ENCODE measurements at places on chromosomes 4 and X.
A peak's percentile ranks its signal among the peaks of the same experiment; 100 is the strongest.

DNA sequence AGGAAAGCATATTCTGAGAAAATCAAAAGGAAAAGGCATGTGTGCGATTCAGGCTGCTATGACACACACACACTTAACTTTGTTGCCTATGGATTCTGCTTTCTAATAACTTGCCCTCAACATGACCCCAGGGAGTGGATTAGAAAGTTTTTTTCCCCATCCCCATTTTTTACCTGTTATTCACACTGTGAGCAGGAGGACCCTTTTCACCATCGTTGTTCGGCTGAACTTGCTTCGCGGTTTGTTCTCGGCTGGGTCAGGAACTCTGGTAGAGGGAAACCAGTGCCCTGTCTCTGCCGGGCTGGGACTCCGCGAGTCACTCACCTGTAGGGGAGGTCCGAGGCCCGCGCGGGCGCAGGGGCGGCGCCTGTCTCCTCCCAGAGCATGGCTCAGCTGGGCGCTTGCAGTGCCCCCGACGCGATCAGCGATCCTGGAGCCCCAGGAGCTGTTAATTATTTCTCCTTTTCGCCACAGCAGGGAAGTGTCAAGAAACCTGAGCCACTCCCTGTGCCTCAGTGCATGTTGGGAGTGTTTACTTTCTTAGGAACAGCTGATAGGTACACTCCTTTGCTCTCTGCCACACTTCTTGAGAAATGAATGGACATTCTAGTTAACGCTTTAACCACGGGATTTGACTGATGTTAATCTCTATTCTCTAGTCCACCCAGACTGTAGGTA is at the start of gene RASSF6:
Gene RASSF6, minus strand, starts transcription at position 322 of the 678 bp plus-strand sequence. CDS start 8,641 bp downstream, outside the sequence.
- no peak for DNase-seq

DNA sequence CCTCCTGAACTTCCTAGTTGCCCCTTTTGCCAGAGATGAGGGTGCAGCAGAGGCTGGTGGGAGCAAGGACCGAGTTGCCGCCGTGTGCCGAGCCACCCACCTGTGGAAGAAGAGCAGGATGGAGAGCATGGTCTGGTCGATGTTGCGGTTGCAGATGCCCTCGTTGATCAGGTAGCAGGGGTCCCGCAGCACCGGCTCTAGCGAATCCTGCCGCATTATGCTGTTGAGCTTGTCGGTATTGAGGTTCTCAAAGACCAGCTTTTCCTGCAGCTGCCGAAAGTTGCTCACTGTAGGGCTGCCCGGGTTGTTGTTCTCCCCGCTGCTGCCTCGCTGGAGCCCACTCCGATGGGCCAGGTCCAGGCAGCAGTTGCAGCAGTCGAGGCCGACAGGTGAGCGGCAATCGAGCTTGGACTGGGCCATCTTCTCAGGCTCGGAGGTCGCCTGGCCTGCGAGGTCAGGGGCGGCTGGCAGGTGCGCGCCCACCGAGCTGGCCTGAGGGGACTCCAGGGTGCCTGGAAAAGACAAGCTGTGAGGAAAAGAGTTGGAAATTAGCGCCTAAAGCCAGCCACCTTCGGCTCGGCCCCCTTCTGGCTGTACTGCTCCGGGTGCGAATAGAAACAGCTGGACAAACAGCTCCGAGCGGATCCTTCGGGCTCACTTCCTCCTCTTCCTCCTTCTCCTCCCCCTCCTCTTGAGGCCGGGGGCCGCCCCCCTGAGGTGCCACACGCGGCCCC is 420 bp downstream of the TSC22D3 start:
- DNase-seq, result no peak

GRCh38 chr4:143713955-143714625 is 13.6 kb upstream of the FREM3 start:
- no peak for DNase-seq

DNA sequence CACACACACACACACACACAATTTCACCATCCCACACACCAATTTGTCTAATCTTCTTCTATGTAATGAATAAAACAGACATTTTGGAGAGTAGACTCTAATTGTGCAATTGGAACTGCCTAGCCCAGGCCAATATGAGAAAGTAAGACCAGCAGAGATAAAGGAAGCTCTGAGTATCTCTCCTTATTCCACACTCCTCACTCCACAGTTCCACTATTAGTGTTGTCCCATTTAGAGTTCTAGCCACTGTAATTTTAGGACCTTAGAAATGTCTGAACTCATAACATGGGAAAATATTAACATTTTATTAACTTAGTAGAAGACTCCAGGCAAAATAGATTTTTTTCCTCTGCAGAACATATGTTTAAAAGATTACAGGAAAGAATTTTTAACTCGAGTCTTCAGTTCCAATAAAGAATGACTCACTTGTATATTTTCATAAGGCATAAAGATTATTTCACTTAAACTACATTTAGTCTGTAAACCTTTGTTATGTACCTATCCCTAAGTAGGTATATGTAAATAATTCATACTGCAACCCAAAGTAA is 297.6 kb upstream of the INTU start:
- no peak for DNase-seq

GRCh38 chrX:4240541-4241194 is 527.2 kb upstream of the PRKX start:
- peak; percentile 46 for DNase-seq

GRCh38 chrX:151789179-151789800 is 54.7 kb downstream of the CNGA2 start:
- DNase-seq, result no peak

- no peak for DNase-seq
Observed at GRCh38 chr4:74317616-74318246, 9.5 kb downstream of the EPGN start.

DNA sequence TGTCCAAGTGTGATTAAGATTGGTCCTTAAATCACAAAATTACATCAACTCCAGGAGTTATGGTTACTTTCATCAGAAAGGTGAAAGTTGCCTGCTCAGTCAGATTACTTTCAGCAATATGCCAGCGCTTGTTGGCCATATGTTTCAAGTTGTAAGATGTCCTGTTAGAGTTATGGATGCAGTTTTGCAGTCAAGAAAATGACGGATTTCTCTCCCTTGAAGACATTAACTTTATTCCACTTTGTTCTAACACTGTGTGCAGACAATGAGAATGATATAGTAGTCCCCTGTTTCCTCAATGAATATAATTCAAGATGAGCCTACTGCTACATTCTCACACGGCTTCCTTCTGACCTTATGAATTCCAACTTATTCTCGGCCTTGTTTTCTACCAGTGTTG is 295.0 kb upstream of the ADGRL3 start:
- DNase-seq, result no peak

DNA sequence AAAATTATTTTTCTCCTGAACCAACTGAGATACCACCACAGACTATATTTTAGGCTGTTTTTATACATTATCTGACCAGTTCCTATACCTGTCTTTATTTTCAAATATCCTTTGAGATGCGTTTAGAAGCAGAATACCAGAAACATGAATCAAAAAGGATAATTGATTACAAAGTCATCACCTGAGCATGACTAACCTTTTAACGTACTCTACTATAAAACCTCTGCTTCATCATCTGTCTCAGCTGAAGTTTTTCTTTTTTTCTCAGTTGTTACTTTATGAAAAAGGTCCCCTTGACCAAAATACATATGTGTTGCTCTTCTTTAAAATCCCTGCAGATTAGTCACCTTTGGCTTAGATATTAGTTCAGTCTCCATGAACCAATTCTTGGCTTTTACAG is 109.8 kb downstream of the AMMECR1 start:
- DNase-seq, result no peak

DNA sequence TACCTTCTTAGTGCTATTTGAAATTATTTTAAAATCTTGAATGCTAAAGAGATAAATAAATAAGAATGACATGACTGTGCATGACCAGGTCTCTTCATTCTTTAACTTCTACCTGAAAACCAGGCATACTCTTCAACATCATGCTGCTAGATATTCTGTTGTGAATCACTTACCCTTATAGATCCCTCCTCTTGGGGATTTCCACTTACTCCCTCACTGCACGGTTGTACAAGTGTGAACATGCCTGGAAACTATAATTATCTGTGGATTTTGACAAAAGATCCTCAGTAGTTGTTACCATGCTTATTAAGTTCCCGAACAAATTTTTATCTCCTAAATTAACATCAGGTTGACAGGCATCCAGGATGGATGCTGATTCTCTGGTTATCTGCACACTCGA is 54.3 kb downstream of the ADGRL3 start:
- no peak for DNase-seq

GRCh38 chr4:110371016-110371770 is 104.8 kb upstream of the ENPEP start:
- DNase-seq, result no peak

DNA sequence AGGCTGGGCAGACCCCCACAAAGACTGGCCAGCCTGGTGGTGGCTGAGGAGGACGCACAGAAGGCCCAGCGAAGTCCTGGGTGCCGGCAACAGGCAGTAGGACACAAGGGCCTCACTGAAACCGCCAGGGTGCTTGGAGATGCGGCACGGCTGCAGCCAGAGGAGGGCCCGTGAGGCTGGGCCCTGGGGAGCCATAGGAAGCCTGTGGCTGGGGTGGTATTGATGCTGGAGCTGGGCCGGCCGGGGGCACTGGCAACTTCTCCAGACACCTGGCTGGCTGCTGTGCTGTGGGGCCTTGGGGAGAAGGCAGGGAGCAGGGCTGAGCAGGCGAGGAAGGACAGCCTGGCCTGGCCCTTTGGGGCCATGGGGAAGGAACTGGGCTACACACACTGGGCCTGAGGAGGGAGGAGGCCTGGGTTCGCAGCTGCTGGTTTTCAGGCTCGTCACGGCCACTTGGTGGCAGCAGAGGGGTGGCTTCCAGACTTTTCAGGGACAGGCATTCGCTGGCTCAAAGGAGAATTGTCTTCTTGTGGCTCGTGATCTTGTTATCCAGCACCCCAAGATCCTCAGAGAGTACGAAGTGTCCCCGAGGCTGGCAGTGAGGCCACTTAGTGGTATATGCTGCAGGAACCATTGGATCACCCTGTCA is 37.2 kb downstream of the ATP2B3 start:
- DNase-seq, result no peak

GRCh38 chr4:107818301-107818910 is 6.3 kb upstream of the SGMS2 start:
- no peak for DNase-seq

- peak; percentile 84 for DNase-seq
Observed at GRCh38 chrX:41621222-41621723, 67.5 kb upstream of the GPR34 start.

GRCh38 chr4:60019180-60019579 is 1180.9 kb upstream of the ADGRL3 start:
- DNase-seq, result no peak

DNA sequence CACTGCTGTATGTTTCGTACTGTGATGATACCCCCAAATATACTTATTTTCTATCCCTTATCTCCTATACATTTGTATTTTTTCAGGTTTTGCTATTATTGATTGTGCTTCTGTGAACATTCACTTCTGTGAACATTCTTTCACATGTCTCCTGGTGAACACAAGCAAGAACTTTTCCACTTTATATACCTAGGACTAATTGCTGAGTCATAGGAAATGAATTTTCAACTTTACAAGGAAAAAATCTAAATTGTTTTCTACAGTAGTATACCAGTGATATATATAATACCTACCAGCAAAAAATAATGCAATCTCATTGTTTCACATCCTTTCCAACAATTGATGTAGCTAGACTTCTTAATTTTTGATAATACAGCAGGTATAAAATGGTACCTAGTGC is 139.5 kb upstream of the MAGEB18 start:
- DNase-seq, result no peak

DNA sequence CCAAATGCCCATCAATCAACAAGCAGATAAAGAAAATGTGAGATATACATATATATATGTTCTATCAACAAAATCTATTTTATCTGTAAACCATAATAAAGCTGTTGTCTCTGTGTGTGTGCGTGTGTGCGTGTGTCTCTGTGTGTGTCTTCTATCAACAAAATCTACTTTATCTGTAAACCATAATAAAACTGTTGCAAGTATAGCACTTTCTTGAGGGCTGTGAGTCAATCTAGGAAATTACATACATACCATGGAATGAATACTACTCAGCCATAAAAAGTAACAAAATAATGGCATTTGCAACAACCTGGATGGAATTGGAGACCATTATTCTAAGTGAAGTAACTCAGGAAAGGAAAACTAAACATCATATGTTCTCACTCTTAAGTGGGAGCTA is 12.5 kb upstream of the PLK4 start:
- no peak for DNase-seq

DNA sequence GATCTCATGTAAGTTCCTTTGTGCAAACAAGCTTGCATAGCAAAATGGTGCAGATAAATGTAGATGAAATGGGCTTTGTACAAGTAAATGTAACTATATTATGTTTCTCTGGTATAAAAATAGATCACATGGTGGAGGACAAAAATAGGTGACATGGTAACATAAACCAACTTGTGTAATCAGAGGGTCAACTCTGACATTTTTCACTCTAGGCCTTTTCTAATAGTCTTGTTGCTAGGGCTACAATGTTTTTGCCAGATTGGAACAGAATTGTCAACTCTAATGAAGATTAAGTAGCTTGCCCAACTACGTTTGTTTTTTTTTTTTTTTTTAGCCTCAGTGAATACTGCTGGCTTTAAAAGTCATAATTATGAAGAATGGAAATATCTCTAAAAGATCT is 11.5 kb downstream of the MAD2L1 start:
- DNase-seq, result no peak

DNA sequence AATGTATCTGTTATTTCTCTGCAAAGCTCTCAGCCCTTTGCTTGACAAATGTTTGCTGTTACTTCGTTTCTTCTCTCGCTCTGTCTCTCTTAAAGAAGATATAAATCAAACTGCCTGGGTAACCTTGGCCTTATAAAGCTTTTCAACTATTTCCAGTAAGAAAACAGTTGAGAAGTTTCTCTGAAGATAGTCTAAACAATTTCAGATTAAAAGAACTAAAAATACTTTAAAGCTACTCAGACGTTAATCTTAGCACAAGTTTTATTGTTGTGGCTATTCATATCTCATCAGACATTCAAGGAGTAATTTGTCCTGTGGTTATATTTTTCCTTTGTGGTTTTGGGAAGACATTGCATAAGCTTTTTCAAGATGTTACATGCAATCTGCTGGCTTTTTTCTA is 22.6 kb downstream of the HOPX start:
- DNase-seq, result no peak

- DNase-seq, result no peak
Observed at GRCh38 chr4:128371001-128371777, 83.6 kb upstream of the PGRMC2 start.

DNA sequence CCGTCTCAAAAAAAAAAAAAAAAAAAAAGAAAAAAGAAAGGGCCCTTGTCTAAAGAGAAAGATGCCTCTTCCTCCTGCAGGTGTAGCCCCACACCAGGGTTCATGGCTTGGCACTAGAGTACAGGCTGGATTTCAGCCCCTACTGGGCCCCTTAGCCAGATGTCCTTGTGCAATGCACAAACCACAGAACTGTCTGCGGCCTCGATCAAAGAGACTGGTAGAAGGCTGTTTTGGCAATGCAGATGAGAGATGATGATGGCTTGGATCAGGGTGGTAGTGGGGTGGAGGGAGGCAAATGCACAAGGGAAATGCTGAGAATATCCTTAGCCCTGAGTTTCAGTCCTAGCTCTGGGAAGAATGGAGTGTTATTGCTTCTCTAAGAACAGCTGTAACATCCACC is 26.5 kb upstream of the TSR2 start:
- no peak for DNase-seq

DNA sequence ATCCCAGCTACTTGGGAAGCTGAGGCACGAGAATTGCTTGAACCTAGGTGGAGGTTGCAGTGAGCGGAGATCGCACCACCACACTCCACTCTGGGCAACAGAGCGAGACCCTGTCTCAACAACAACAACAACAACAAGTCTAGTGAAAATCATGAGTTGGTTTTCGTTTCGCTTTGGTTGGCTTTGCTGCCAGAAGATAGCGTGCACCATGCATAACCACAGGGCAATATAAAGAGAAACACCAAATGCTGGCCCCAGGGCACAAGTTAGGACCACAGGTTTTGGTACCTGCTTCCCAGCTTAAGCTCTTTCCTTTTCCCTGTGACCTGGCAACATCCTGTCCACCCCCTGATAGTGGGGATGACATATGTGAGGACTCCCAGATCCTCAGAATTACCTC is 21.5 kb upstream of the HMGB3 start:
- DNase-seq, result no peak
